Stimulated activated CD4-positive, alpha-beta T cell treated with anti-CD3 and anti-CD28 coated beads, Interleukin-1b, Interleukin-23, amount 100 ng/mL, for 4 hours (primary cell): ENCODE measurements at places on chromosomes 16 and 17.

DNA sequence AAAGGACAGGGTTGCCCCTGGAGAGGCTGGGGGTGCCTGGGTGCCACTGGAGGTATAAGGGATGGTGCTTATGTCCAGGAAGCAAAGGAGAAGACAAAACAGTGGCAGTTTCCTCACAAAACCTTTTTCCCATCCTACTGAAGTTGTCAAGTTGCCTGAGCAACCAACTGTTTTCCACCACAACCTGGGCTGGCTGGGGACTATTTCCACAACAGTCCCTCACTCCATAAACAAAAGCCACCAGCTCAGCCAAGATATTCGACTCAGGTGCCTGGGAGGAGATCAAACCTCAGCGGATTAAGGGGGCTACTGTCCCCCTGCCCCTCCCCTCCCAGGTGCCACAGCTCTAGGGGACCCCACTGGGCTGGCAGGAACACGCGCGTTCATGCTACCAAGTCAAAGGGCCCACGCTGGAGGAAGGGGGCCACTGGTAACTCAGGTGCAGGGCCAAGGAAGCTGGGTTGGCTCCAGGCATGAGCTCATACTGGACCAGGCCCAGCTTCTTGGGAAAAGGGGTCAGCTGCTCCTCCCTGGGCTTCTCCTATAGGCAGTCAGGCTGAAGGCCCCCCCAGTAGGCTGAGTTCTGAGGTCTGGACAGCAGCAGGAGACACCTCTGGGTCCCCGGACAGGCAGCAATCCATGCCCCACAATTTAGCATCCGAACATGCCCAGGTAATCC is 45.7 kb upstream of the MRPS23 start:
- no peak for DNase-seq

- DNase-seq = no peak
These were observed 8.1 kb downstream of the MEIOB start for GRCh38 chr16:1863681-1864460.

GRCh38 chr17:49958723-49959122 is 10.3 kb upstream of the DLX4 start:
- no peak for DNase-seq

GRCh38 chr16:1152651-1153259 is at the start of gene CACNA1H:
TSS of gene CACNA1H (plus strand) at chr16:1153106. CDS start at chr16:1153738, 632 bp downstream.
- DNase-seq = peak; percentile 71

DNA sequence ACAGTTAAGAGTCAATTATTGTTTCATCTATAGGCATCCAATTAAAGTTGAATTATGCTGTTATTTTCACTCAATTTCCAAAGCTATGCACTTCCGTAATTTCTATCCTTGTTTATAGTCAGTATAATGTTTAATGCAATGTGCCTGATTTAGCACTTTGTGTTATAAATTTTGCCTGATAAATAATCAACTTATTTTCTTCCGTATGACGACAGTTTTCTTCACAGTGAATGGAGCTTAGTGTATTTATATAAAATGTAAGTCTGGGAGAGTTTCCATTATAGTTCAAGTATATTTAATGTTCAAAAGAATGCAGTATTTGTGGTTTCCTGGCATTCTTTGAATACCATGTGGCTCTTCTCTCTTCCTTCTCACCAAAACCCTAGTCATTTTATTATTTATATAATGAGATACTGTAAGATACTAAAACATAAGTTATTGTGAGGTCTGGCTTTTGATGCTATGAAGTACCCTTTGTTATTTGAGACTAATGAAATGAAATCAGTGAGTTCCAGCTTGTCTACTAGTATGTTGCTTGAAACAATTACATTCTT is 240.6 kb downstream of the PRKCA start:
- no peak for DNase-seq

- DNase-seq = no peak
These were observed 221.4 kb downstream of the KATNIP start for GRCh38 chr16:27771201-27771910.

- DNase-seq = no peak
These were observed 9.8 kb upstream of the IL17C start for GRCh38 chr16:88628512-88628974.

DNA sequence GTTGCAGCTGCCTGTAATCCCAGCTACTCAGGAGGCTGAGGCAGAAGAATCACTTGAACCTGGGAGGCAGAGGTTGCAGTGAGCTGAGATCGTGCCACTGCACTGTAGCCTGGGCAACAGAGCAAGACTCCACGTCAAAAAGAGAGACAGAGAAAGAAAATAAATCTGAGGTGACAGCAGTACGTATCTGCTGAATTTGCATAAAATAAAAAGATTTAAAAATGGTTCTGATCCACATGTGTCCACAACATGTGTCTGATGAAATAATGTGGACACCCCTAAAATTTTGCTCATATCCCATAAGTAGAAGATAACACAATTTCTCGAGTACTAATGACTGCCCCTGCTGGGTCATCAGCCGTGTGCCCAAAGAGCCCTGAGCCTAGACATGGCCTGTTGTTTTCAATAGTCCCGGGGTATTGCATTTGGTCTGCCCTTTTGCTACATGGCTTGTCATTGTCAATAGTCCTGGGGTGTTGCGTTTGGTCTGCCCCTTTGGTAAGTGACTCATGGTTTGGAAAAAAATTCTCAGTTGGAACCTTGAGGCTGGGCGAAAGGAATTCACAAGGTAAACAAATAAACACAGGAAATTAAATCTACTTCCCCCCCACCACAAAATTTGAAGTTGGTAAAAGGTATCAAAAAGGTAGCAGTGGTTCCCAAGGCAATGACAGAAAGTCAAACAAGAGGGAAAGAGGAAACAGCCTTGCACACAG is 434.6 kb upstream of the MAF start:
- DNase-seq = no peak

DNA sequence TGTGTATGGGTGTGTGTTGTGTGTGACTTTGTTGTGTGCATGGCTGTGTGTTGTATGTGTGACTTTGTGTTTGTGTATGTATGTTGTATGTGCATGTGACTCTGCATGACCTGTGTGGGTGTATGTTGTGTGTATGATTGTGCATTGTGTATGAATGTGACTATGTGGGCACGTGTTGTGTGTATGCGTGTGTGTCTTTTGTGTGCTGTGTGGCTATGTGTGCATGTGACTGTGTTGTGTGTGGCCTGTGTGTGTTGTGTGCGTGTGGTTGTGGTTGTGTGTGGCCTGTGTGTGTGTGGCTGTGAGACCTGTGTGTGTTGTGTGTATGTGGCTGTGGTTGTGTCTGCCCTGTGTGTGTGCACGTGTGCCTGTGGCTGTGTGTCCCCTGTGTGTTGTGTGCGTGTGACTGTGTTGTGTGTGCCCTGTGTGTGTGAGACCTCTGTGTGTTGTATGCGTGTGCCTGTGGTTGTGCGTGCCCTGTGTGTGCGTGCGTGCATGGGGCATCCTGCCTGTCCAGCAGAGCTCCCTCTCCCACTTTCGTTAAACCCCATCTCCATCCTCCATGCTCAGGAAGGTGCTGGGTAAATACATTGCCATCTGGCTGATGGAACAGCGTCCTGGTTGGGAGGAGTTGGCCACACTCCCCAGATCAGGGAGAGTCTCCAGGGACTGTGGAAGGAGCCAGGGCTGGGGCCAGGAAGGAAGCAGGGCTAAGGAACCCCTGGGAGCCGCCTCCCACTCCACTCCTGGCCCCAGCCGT is 90.1 kb upstream of the GSE1 start:
- DNase-seq = no peak

- DNase-seq = peak; percentile 69
These were observed 17.7 kb downstream of the KSR1 start for GRCh38 chr17:27473748-27474609.

DNA sequence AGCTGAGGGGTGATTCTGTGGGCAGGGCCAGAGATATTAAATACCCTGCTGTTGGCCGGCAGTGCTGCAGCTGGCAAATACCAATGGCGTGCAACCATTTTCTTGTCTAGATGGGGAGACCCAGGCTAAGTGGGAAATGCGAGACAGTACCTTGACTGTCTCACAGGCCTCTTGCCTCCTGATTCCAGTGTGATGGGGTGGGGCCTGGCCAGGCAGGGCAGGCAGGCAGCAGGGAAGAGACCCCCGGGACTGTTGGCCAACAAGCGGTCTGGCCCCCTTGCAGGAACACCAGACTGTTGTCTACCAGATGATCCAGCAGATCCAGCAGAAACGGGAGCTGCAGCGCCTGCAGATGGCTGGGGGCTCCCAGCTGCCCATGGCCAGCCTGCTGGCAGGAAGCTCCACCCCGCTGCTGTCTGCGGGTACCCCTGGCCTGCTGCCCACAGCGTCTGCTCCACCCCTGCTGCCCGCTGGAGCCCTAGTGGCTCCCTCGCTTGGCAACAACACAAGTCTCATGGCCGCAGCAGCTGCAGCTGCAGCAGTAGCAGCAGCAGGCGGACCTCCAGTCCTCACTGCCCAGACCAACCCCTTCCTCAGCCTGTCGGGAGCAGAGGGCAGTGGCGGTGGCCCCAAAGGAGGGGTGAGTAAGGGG is 5.7 kb upstream of the CISD3 start:
- no peak for DNase-seq
